ENCODE measurements at places on chromosomes 11 and 22.
A peak's percentile ranks its signal among the peaks of the same experiment; 100 is the strongest.

GRCh38 chr11:113796663-113797259 is 17.2 kb downstream of the CLDN25 start:
- peak; percentile 15 for DNase-seq

- DNase-seq, result no peak
These were observed 13.5 kb upstream of the MRPL23 start for GRCh38 chr11:1933416-1934334.

DNA sequence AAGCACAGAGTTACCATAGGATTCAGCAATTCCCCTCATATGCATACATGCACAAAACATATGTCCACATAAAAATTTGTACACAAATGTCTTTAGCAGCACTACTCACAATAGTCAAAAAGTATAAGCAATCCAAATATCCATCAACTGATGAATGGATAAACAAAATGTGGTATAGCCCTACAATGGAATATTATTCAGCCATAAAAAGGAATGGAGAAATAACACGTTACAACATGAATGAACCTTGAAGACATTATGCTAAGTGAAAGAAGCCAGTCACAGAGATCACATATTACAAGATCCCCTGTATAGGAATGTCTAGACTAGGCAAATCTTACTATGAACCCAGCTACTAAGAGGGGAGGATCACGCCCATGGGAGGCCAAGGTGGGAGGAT is 7.2 kb downstream of the PRR14L start:
- DNase-seq, result no peak

DNA sequence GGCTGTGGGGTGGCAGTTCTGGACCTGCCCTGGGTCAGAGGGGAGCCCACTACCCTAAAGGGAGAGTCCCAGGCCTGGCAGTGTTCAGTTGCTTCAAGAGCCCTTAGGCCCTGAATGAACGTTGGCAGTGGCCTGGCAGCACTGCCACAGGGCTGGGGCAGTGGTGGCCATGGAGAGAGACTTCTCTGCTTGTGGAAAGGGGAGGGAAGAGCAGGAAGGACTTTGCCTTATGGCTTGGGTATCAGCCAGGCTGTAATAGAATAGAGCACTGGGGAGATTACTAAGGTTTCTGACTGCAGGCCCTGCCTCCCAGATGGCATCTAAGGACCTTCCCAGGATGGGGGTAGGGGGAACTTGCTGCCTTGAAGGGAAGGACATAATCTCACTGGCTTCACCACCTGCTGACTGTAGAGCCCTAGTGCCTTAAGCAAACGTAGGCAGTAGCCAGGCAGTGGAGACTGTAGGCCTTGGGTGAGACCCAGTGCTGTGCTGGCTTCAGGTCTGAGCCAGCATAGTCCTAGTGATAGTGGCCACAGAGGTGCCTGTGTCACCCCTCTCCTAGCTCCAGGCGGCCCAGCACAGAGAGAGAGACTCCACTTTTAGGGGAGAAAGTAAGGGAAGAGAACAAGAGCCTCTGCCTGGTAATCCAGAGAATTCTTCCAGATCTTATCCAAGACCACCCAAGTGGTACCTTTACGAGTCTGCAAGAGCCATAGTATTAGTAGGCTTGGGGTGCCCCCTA is 27.6 kb downstream of the PLA2G6 start:
- DNase-seq, result no peak

DNA sequence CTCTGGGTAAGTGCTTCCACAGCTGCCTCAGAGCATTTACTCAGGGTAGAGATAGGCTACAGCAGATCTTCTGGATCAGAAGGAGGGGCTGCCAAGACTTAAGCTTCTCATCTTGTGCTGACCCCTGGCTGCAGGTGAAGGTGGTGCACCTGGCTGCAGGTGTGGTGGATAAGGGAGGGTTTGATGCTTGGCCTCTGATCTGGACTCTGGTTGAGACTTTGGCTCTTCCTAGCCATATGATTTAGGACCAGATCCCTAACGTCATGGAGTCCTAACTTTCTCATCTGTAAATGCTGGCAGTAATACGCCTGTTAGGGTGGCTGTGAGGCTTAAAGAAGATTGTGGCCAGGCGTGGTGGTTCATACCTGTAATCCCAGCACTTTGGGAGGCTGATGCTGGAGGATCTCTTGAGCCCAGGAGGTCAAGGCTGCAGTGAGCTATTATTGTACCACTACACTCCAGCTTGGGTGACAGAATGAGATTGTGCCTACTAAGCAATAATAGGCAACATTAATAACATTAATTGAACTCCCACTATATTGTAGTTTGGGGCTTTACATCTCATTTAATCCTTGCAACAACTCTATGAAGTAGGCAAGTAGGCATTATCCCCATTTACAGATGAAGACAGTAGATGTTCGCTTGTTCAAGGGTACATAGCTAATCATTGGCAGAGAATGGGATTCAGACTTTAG is 10.7 kb downstream of the DTX4 start:
- DNase-seq, result no peak

DNA sequence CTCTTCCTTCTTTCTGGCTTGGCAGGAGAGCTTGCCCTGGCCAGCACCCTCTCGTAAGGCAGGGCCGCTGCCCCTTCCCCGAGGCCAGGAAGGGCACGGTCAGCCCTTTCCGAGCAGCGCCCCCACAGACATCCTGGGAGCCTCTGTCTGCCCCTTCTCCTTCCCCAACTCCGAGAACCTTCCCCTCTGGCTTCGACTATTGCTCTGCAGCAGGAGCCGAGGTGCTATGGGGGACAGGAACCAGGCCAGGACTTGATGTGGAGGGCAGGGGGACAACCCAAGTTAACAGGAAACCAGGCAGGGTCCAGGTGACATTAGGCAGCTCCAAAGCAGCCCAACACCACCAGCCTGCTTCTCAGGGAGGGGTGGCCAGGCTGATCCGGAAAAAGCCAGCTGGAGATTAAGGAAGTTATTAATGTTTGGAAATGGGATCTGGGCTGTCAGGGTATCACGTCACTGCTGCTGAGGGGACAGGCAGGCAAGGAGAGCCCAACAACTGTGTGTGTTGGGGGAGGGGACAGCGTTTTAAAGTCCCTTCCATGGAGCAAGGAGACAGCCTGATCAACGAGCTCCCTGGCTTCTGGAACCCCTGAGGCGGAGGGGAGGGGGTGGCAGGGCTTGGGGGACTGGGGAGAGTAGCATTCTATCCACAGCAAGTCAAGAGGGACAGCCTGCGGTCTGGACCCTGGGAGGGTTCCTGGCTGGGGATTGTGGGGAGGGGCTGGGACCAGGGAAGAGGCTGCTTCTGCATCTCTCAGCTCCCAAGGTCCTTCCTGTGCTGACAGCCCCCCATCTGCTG is 27.3 kb downstream of the SYT7 start:
- no peak for DNase-seq

DNA sequence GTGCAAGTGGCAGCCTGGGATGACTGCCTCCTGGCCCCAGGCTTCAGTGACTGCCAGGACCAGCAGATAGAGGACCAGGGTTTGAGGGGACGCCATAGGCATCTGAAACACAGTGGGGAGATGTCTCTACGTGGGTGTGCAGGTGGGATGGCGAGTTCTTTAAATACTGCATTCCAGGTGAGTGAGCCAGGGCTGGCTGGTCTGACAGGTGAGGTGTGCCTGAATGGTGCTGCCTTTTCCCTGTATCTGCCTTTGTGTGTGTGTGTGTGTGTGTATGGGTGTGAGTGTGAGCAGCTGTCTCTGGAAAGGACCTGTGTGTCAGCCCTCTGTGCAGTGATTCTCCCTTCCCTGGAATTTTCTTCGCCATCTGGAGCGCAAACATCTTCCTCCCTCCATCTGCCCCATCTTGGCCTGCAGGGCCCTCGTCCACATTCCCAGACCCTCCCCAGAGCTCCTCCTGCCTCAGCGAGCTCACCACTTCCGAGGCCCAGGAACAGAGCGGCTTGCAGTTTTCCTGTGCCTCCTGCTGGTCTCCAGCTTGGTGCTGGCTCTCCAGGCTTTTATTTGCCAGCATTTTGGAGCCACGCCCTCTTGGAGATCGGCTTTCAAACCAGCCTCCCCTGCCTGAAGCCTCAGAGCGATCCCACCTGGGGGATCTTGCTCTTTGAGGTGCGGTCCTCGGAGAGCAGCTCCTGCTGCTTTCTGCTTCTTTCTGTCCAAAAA is at the start of gene GPHA2:
Gene GPHA2 (minus strand): TSS at position 535 of the 723 bp plus-strand sequence. CDS start 433 bp downstream, at position 102.
- DNase-seq, result peak; percentile 64

DNA sequence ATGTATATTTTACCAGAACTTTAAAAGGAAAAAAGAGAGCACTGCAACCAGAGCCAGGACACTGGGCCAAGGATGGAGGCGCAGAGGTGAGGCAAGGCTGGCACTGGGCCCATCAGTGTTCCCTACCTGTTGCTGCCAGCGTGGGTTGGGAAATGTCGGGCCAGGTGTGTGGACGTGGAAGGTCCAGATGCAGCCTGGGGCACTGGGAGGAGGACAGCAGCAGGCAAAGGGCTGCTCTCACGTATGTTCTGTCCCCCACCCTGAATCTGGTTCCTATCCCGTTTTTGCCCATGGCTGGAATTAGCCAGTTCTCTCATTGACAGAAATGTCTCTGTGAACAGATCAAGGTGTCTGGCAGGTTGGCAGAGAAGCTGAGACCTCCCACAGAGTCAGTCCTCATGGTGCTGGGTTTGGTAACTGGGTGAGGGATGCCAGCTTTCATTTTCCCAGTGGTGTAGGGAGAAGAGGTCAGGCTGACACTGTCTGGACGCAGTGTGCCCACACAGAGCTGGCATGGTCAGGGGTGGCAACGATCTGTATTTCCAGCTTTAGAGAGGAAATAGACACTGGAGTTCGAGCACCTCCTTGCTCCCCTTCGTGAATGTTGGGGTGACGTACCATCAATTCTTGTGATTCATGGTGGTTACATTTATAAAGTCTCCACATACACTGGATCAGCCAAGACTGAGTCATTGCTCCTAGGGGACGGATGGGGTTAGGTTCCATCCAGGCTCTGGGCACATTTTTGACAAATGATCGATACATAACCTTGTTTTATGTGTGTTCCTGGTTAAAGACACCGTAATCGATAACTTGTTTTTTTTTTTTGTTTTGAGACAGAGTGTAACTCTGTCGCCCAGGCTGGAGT is 4.3 kb upstream of the PNPLA3 start:
- DNase-seq, result no peak

GRCh38 chr11:78332174-78332866 is 85.3 kb downstream of the GAB2 start:
- DNase-seq, result no peak

GRCh38 chr11:72959998-72960731 is 146.0 kb downstream of the ATG16L2 start:
- DNase-seq, result no peak

DNA sequence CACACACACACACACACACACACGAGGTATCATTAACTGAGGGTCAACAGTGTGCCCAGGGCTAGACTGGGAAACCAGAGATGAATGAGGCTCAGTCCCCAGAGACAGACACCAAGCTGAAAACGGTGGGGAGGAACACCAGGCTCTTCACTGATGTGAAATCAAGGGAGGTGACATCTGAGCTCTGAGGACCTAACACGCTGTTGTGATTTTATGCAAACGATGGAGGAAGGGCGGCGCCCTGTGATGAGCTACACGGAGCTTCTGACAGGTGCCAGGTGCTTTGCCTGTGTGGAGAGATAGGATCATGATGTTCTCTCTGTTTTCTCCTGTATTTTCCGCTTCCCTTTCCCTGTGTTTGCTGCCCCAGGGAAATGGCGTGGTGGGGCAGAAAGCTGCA is 6.5 kb upstream of the CYB5R3 start:
- no peak for DNase-seq

DNA sequence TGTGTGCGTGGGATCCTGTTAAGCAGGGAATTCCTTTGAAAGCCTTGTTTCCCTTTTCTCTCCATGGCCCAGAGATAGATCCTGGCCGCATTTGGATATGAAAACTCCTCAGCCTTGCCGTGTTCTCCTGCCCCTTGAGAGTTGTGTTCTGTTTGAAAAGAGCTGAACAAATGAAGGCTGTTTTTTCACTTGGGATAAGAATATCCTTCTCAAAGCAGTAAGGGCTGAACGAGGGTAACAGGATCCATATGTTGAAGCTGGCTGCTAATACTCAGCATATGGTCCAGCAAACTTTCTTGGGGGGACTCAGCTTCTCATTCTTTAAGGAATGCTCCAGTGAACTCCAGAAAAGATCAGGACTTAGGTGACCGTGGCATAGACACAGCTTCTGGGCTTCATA is 114.5 kb upstream of the TTC12 start:
- DNase-seq, result no peak

DNA sequence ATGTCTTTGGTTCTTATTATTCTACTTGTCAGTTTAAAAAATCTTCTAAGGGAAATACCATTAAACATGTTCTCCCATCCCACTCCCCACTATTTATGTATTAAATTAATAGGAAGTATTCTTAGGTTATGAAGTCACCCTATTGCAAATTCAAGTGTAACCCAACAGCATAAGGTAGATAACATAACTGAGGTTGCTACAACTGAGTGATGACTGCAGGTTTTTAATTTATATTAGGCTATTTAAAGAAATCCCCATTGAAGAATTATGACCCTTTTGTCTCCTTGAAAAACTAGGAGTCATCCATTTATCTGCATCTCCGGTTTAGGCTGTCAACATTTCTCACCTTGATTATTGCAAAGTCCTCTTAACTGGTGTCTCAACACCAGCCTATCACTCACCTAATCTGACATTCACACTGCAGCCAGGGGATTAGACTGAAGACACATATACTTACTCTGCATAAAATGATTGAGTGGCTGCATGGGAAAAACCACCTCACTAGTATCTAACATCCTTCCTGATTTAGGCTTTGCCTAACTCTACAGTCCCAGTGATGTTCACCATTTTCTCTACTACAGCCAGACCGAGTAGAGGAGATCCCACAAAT is 649.4 kb downstream of the CNTN5 start:
- DNase-seq, result no peak

GRCh38 chr11:9280655-9281301 is 15.6 kb upstream of the DENND5A start:
- no peak for DNase-seq

DNA sequence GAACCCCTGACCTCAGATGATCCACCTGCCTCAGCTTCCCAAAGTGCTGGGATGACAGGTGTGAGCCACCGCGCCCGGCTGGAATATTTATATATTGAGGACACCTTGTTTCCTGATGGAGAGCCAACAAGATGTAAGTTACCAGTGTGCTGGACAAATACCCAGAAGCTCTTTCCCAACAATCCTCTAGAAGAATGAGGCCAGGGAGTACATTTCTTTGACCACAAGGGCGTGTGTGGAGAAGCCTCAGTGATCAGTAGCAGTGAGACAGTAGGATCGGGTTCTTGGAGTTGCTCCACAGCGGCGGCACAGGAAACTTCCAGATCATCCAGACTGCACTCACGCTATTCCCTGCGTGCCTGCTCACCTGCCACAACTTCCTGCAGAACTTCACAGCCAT is 10.3 kb upstream of the POLA2 start:
- DNase-seq, result no peak

DNA sequence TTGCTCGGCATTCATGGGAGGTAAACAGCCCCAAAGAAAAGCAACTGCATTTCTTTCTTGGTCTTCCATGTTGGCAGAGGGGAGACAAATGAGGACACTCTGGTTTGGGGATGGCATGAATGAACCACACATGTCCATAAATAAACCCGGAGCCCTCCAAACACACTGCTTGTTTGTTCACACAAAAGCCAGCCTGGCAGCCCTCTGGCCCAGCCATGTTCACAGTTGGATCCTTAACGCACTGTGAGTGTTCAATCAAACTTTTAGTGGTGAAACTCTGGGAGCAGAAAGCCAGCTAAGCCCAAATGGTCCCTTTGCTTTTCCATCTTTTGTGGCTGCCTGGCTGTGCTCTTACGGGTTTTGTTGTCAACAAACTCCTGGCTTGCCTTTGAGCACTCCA is 336.8 kb downstream of the CADM1 start:
- DNase-seq, result no peak

GRCh38 chr22:32354360-32355351 is 3.0 kb upstream of the RFPL3 start:
- DNase-seq, result no peak
